ENCODE measurements at places on chromosomes 1 and 21.

DNA sequence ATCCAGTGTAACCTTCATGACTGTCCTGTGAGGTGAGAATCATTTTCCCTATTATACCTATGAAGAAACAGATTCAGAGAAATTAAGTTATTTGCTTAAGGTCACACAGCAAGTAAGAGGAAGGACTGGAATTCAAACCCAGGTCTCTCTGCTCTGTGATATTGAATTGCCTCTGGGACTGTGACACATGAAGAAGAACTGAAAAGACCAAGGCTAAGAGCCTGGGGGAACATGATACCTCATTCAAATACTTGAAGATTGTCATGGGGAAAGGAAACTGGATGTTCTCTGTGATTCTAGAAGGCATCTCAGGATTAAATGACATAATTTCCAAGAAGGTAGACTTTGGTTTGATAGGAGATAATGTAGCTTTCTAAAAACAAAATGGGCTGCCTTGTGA lies 3.6 kb downstream of the WDTC1 start:
- DNase-seq, result no peak

DNA sequence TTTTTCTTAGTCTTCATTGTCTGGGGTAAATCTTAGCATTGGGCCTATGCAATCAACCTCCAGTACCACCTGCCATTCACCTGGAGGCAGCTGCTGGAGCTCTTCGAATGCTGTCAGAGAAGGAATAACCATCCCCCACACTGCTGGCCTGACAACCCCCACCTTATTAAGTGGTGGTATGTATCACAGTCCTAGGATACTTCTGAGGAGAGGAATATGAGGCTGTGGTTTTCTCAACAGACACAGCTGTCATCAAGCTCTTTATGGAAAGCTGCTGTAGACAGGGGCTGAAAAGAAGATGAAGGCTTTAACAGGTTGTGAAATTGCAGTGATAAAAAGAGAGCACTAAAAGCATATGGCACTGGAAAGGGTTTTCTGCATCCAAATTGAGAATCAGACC lies 61.7 kb downstream of the TSEN15 start:
- no peak for DNase-seq

- DNase-seq, result no peak
Measured at GRCh38 chr1:9321480-9321849, 28.8 kb downstream of the SPSB1 start.

GRCh38 chr1:60367532-60367931 lies 294.0 kb upstream of the C1orf87 start:
- no peak for DNase-seq

DNA sequence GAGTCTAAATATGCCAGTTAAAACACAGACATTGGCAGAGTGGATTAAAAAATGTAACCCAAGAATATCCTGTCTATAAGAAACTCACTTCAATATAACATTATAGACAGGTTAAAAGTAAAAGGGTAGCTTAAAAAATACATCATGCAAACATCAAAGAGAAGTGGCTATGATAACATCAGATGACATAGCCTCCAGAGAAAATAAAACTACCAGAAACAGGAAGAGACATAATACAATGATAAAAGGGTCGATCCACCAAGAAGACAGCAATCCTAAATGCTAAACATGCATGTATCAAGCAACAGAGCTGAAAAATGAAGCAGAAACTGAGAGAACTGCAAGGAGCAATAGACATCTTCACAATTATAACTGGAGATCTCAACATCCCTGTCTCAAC lies 190.2 kb upstream of the NR5A2 start:
- DNase-seq, result no peak
